ENCODE measurements at places on chromosomes 5 and 9.

- peak; percentile 73 for DNase-seq
Observed at GRCh38 chr9:3863111-3863528, 337.3 kb upstream of the RFX3 start.

- DNase-seq: no peak
Observed at GRCh38 chr5:177146891-177147638, 13.5 kb downstream of the NSD1 start.

DNA sequence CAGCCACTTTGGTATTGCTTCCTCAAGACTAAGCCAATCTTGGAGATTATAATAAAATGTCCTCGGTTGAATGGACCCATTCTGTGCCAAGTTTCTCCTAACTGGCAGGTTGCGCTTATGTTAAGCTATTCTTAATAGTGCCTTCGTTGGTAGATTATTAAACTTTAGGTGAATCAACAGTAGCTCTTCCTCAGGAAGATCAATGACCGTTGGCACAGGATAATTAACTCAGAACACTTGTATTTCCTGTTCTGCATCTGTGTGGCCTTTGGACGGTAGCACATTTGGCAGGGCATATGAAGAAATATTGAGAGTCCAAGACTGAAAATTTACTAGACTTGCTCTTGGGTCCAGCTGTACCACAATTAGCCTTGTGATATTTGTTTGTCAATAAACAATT lies 402.9 kb downstream of the MLLT3 start:
- DNase-seq: no peak

DNA sequence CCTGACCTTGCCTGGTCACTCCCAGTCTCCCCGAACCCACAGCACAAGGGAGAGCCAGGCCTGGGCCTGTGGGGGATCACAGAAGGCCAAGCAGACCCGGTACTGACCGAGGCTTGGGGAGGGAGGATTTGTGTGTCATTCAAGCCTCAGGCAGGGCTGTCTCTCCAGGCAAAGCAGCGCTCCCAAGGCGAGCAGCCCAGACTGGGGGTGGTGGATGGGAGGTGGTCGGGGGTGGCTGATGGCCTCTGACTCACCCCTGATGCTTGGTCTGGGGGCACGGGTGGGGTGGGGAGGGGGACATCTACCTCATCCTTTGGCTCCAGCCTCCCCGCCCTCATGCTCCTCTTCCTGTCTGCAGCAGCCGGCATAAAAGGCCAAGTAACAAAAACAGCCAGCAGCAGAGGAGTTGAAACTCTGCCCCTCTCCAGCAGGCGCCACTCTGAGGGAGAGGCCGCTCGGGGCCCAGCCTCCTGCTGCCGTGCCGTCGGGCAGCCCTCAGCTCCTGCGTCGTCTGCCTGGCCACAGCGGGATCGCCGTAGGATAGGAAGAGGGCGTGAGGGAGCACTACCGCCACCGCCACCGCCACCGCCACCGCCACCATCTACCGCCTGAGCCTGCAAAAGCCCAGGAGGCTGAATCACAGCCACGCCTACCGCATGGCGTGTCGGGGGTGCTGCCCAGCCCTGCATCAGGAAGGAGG lies 166.0 kb downstream of the OLFM1 start:
- DNase-seq: no peak

- peak; percentile 46 for DNase-seq
Observed at GRCh38 chr5:107893642-107894041, 222.9 kb upstream of the EFNA5 start.

GRCh38 chr5:149422366-149423048 lies 43.4 kb upstream of the IL17B start:
- no peak for DNase-seq

GRCh38 chr9:100561256-100561655 lies 16.6 kb upstream of the CAVIN4 start:
- no peak for DNase-seq
